ENCODE measurements at places on chromosomes 13 and 19.

DNA sequence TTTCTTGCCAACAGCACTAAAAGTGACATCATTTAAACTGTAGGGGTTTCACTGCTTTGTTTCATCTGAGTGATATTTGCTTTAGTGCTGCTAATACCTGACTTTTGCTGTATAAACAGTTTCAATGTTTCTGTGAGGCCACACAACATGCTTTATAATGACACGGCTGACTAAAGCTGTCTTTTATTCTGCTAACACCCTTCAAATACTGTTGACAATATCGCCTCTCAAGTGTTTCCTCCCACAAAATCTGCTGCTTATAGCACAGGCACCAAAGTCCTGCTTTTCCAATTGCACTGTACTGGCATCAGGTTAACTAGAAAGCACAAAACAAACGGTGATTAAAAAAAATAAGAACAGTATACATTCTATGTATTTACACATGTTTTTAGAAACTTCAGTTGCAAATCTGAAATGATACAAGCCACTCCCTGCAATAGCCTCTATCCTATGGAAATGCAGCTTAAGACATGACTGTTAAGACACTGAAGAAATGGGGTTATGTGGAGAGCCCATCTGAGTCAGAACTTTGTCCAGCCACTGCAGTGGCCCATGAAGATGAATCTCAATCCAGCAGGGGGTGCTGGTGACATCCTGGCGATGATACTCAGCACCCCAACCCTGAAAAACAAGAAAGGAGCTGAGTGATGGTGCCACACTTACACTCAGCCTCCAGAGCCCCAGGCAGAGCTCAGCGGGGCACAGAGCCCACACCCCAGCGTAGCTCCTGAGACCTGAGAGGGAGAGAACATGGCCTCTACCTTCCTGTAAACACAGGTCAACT, 29.4 kb downstream of the RFXAP start:
- DNase-seq, result no peak

GRCh38 chr13:110132225-110132982, 174.6 kb downstream of the COL4A1 start:
- DNase-seq, result no peak

- DNase-seq, result no peak
These were observed 138.7 kb downstream of the KDM4B start for GRCh38 chr19:5107432-5108122.

GRCh38 chr13:46553886-46554858, 1.2 kb downstream of the LRCH1 start:
- peak; percentile 62 for DNase-seq

- DNase-seq, result no peak
These were observed 222.8 kb upstream of the NBEA start for GRCh38 chr13:34719060-34719875.

- DNase-seq, result no peak
These were observed 8.5 kb downstream of the SPACA6 start for GRCh38 chr19:51701468-51702100.

DNA sequence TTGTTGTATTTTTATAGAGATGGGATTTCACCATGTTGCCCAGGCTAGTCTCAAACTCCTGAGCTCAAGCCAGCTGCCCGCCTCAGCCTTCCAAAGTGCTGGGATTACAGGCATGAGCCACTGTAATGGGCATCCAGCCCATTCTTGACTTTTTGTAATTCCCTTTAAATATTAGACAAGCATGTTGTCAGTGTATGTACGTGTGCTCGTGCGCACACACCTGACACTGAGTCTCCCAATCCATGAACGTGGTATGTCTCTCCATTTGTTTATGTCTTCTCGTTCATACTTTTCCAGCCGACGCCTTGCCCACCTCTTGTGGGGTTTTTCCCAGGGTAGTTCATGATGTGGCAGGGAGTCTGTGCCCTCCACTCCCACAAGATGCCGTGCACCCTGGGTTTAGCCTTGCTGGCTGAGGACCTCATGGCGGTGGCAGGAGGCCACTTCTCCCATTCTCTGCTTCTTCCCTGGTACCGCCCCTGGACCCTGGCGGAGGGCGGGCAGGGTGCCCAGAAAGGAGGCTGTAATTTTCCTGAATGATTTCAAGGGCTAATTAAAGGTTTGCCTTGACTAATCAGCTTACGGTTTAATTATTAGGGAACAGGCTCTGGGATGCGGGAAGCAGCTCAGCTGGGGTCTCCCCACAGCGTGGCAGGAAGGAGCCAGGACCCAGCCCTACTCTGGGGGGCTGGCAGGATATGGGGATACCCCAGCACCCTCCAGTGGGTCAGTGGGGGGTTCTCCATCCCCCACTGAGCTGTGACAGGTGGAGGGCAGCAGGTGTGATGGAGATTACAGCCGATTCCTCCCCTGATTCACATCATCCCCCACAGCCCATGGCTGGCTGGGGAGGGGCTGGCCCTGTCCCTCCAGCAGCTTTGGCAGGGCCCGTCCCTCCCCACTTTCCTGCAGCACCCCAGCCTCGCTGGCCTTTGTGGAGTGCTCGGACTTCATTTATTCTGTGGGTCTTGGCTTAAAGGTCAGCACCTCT, 12.9 kb downstream of the PAK4 start:
- no peak for DNase-seq

DNA sequence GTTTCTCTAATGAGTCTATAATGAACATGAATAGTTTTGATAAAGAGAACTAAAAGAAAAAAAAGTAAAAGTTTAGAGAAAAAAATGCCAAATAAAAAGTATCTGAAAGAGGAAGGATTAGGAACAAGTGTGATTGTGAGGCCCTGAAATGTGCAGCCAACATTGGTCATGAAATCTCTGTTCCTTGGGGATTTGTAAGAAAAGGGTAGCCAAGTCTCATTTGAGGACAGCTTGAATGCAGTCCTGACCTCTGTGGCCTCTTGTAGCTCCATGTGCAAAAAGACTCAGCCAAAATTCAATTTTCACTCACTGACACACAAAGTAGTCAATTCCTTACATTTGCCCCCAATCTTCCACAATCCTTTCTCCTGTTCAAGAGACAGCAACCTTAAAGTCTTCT, 167.9 kb downstream of the KLF12 start:
- DNase-seq, result no peak

- DNase-seq, result no peak
These were observed 16.8 kb downstream of the MPND start for GRCh38 chr19:4360081-4360569.

GRCh38 chr19:50458396-50459066, 17.8 kb upstream of the EMC10 start:
- DNase-seq, result no peak

DNA sequence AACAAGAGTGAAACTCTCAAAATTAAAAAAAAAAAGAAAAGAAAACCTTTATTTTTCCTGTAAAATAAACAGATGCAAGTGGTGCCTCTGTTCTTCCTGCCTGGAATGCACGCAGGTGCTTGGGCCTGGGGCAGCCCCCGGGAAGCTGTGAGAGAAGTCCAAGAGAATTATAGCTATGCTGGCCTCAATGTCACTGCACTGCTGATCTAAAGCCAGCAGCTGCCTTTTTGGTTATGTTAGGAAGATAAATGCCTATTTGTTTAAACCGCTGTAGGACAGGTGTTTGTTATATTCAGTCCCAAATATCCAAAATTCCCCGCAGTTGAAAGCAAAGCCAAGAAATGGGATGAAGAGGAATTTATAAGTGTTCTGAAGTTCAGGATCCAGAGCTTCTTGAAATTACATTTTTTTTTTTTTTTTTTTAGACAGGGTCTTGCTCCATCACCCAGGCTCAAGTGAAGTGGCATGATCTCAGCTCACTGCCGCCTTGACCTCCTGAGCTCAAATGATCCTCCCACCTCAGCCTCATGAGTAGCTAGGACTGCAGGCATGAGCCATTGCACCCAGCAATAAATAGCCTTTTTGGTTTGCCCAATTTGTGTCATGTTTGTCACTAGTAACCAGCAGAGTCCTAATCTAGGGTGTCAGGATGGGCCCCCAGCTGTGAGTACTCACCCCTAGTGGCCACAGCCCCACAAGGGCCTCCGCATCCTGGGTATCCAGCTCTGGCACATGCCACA, 2.2 kb downstream of the RINL start:
- no peak for DNase-seq

- DNase-seq, result no peak
These were observed 1639.9 kb downstream of the SLITRK5 start for GRCh38 chr13:89310943-89311672.

DNA sequence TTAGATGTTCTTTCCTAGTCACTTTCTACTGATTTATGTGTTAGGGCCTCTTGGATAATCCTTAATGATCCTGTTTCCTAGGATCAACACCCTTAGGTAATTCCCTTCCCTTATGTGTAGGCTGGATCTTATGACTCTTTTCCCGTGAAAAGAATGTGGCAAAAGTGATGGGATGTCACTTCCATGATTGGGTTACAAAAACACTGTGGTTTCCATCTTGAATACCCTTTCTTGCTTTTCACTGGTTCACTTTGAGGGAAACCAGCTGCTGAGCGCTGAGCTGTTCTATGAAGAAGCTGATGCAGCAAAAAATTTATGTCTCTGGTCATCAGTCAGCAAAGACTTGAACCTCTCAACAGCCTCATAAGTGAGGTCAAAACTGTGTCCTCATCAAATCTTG, 609.4 kb downstream of the OLFM4 start:
- no peak for DNase-seq

GRCh38 chr19:33552191-33552927, 30.8 kb upstream of the PEPD start:
- no peak for DNase-seq

GRCh38 chr19:4987256-4987655, 18.3 kb downstream of the KDM4B start:
- no peak for DNase-seq

GRCh38 chr13:103003631-103004030, 62.6 kb downstream of the SLC10A2 start:
- DNase-seq, result no peak

DNA sequence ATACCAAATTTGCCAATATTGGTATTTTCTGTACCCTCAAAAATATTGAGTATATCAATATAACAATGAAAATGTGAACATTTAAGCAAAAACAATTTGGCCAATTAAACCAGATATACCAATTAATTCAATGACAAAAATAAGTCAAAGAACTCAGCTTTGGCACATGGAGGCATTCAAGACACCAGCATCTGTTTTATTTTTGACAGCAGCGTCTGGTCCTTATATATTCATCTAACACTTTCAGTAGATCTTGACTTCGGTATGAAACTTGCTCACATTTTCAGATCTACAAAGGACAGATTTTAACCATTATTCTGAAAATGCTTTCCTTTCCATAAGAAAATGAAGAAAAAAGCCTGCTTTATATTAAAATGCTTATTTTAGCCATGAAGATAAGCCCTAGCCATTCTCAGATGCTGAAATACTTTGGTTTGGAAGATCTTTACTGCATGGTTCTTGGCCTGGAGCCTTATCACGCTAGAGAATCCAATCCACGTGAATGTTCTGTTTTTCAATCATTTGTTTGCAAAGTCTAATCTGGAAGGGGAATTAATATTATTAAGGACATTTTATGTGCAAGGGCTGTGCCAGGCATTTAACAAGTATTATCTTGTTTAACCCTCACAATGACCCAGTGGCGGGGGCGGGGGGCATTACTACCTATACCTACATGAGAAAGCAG, 132.2 kb downstream of the DLEU7 start:
- no peak for DNase-seq

DNA sequence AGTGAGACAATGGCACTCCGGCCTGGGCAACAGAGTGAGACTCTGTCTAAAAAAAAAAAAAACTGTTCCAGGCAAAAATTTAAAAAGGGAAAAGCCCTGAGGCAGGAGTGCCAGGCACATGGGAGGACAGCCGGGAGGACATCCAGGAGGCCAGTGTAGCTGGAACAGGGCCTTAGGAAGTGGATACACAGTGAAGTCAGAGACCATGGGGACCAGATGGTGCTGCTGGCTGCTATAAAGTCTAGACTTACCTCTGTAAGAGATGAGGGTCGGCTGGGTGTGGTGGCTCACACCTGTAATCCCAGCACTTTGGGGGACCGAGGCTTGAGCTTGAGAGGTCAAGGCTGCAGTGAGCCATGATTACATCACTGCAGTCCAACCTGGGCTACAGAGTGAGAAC, 15.0 kb downstream of the HAS1 start:
- no peak for DNase-seq

GRCh38 chr13:88958821-88959220, 1287.7 kb downstream of the SLITRK5 start:
- DNase-seq, result no peak

DNA sequence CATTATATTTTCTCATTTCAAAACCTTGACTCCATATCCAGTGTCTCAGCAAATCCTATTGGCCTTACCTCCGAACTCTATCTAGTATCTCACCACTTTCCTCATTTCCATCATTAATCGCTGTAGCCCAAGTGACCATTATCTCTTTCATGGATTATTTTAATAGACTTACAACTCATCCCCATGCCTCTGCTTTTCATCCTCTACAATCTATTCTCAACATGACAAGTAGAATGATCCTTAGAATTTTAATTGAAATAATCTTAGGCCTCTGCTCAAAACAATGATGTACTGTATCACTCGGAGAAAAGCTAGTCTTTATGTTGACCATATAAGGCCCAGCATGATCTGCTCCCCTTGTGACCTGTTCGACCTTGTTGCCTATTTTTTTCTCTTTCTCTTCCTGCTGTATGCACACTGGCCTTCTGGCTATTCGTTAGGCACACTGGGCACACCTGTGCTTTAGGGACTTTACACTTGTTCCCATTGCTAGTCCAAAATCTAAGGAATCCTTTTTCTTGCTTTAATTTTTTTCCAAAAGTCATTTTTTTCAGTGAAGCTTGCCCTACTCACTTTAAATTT, 21.4 kb downstream of the DNAJC15 start:
- DNase-seq, result no peak

DNA sequence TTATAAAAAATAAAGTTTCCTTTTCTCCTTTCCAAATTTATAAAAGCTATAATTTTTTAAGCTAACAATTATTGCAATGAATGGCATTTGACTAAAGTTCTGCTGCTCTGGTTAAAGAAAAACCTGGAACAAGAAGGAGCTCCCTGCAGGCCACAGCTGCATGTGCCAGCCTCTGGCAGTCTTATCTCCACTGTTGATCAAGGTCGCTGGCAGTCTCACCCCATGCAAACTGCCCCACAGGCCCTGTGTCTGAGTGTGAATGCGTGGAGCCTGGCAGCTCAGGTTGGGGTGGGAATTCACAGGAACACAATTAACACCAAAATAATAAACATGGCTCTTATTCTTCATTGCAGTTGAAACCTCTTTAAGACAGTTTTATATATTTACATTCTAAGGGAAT, 30.2 kb upstream of the FREM2 start:
- no peak for DNase-seq

Measured in stimulated activated naive CD4-positive, alpha-beta T cell (primary cell).